ENCODE measurements at places on chromosomes 1 and 21.

DNA sequence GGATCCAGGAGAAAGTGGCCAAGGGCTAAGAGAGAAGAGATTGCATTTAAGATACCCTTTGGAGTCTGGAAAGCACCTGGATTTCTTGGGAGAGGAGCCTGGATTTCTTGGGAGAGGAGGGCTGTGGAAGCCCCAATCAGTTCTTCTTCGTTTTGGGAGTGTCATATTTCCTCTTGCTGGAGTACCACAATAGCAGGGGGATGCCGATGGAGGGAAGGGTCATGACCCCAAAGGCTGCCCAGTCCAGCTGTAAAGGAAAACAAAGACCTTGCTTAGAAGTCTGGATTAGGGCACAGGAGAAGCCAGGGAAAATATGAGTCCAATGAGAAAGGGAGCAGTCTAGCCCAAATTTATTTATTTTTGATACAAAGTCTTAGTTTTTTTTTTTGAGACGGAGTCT is 11.3 kb downstream of the SSR2 start:
- no peak for DNase-seq

GRCh38 chr1:88529581-88529980 is 154.5 kb upstream of the PKN2 start:
- DNase-seq, result no peak

- no peak for DNase-seq
Measured at GRCh38 chr1:30687886-30688285, 35.5 kb downstream of the MATN1 start.

GRCh38 chr1:230772457-230773395 is 25.5 kb downstream of the CAPN9 start:
- DNase-seq, result no peak

DNA sequence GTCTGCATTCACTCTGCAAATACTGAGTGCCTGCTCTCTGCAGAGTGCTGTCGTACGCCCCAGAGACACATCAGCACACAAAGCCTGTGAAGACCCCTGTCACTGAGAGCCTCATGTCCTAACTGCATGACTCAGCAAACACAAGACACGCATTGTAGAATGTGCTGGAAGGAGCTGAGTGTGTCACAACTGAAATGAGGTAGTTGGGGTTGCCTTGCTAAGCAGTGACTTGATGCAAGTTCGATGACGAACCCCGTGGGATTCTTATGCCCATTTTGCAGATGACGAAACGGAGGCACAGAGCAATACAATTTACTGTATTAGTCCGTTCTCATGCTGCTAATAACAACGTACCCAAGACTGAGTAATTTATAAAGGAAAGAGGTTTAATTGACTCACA is 65.1 kb downstream of the RIPK4 start:
- DNase-seq, result no peak

DNA sequence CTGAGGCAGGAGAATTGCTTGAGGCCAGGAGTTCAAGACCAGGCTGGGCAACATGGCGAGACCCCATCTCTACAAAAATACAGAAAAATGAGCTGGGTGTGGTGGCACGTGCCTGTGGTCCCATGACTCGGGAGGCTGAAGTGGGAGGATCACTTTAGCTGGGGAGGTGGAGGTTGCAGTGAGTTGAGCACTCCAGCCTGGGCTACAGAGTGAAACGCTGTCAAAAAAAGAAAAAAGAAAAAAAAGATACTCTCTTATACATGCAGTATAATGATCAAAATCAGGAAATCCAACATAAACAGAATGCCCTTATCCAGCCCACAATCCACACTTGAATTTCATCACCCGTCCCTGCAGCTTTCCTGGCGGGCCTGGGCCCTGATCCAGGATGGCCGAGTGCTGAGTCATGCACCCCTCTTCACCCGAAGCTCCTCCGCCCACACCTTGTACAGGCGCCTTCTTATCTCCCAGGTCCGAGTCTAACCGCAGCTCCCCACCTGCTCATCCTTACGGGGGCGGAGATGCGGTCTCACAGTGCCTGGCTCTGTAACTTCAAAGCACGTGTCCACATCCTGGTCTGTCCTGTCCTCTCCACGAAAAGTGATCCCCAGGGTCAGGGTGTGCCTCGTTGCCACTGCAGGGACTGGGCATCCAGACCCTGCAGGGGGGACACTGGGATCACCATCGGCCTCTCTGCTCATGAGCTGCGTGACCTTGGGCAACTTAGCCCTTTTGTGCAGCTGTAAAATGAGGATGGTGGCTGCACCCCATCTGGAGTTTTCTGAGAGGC is 120.2 kb upstream of the SLC45A1 start:
- DNase-seq, result no peak

- DNase-seq, result no peak
Measured at GRCh38 chr1:96384611-96385010, 337.0 kb upstream of the PTBP2 start.

DNA sequence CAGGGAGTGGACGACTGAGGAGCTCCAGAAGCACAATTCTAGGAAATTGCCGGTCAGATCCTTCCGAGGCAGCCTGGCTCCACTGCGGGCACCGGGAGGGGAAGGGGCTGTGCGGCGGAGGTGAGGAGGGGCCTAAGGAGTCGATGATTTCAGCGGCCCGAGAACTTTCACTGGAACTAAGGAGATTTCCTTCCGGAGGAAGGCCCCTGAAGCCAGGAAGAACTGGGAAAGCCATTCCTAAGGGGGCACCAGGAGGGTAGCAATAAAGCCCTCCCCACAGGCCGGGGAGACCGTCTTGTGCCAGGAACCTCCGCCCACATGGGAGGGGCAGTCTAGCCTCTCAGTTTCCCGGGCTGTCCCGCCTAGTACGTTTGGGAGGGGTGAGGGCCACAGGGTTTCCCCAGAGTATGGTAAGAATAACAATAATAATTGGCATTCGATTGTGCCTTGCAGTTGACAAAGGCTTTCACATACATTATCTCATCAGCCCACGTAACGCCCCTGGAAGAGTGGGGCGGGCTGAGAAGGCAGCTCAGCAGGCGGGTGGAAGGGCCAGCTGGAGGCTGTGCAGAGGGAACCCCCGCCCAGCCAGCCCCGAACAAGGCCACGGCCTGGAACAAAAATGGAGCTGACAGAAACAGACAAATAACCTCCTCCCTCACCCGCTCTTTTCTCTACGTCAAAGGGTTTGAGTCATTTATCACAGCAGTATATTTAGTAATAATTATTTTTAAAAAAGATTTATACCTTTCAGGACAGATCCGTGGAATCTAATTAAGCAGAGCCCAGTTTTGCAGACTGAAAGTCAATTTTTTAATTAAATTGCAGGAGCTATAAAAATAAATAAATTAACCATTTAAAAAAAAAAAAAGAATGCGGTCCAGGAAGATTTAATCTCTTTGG is 19.8 kb downstream of the NPR1 start:
- DNase-seq, result no peak

- no peak for DNase-seq
Measured at GRCh38 chr1:25167269-25168192, 64.8 kb downstream of the SYF2 start.

DNA sequence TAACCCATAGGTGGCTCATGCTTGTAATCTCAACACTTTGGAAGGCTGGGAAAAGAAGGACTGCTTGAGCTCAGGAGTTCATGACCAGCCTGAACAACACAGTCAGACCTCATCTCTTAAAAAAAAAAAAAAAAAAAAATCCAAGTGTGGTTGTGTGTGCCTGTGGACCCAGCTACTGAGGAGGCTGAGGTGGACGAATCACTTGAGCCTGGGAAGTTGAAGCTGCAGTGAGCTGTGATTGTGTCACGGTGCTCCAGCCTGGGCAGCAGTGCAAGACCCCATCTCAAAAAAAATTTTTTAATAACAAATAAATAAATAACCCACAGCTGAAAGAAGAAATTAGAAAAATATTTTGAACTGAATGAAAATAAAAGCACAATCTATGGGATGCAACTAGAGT is 13.8 kb downstream of the INTS7 start:
- no peak for DNase-seq

DNA sequence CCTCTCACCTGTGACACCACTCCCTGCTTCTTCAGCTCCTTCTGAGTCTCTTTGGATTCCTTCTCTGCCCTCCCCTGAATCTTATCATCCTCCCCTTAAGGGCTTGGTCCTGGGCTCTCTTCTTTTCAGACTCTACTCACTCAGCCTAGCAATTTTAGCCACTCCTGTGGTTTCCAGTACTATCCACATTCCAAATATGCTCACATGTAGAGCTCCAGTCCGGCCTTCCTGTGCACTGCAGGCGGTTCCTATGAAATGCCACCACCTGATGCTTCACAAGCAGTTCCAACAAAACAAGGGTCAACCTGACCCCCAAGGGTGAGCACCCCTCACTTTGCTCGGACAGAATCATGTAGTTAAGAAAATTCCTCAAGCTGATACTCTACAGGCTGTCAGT is 35.9 kb downstream of the MAB21L3 start:
- no peak for DNase-seq

All from CD8-positive, alpha-beta T cell (primary cell).